ENCODE measurements at places on chromosomes 2 and 18. TPM values are rescaled to one million over a fixed set of nuclear protein-coding genes. Genes with fewer than 3 reads are reported as not detected.

Gene FEV
- total RNA-seq, result not detected

Gene CGREF1
- total RNA-seq, result 17.3 TPM

Gene MAPK4
- total RNA-seq, result 30.3 TPM

Gene GPR155
- 15.6 TPM for total RNA-seq

All from occipital lobe (tissue), 3 donors.